ENCODE measurements at places on chromosomes 5 and 9.

GRCh38 chr5:178827636-178828035 lies 32.1 kb upstream of the ZNF354B start:
- no peak for DNase-seq

DNA sequence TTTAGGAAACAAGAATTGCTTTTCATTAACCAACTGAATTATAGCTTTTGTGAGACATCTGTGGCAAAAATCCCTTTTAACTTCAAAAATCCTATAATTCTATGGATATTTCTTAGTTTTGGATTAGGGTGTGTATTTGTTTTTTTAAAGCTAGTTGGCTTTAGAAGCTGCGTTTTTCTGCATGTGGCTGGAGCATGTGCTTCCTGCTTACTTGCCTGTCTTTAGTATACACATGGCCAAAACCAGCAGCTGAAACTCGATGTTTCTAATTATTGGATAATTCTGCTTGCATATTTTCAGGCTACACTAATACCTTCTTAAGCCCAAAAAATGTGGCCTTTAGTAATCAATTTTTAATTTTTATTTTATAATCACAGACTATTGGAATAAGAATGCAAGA lies 8.9 kb downstream of the RECK start:
- no peak for DNase-seq

DNA sequence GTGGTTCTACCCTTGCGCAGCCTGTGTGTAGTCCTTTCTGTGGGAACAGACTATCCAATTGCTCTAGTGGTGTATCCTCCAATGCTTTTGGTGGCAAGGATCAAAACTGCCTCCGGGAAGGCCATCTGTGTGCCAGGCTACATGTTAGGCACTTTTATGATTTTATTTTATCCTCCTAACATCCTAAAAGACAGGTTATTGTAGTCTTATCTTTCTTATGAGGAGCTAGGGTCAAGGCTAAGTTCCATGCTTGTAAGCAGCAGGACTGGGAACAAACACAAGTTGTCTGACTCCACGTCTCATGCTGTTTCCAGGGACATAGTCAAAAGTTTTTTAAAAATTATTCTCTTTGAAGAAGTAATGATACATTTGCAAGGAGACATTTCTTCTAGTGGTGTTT lies 278.7 kb upstream of the ADAMTSL1 start:
- no peak for DNase-seq

DNA sequence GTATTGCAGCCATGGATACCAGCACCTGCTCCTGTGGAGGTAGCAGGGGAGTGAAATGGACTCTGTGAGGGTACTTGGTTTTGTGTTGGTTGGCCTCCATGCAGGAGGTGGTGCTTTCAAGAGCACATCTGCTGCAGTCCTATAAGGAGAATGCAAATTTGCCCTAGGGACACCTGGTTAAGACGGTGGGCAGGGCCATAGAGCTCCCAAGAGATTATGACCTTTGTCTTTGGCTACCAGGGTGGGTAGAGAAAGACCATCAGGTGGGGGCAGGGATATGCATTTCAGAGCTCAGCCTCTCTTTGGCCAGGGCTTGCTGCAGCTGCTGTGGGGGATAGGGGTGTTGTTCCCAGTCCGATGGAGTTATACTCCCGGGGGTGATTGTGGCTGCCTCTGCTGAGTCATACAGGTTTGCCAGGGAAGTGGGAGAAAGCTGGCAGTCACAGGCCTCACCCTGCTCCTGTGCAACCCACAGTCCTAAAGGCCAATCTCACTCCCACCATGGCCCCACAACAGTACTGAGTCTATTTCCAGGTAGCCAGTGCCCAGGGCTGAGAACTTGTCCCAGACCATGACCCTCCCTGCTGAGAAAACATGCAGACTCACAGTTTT lies 14.0 kb upstream of the PDLIM4 start:
- no peak for DNase-seq

DNA sequence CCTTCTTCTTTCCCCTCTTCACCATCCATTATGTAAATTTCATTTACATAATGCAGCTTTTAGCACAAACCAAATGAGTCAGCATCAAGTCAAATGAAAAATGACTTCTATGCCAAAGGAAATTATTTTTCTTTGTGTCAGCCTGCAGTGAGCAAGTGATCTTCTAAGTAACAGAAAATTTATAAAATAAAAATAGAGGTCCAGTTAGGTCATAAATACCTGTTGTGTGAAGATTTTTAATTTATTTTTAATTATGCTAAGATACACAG lies 16.7 kb upstream of the THG1L start:
- no peak for DNase-seq

Data from omental fat pad (tissue), 4 donors.